ENCODE measurements at places on chromosomes 6 and 20.

GRCh38 chr6:106339334-106340029, 13.9 kb upstream of the ATG5 start:
- peak; percentile 36 for DNase-seq

- DNase-seq: no peak
These were observed 176.7 kb upstream of the COL21A1 start for GRCh38 chr6:56424064-56424463.

DNA sequence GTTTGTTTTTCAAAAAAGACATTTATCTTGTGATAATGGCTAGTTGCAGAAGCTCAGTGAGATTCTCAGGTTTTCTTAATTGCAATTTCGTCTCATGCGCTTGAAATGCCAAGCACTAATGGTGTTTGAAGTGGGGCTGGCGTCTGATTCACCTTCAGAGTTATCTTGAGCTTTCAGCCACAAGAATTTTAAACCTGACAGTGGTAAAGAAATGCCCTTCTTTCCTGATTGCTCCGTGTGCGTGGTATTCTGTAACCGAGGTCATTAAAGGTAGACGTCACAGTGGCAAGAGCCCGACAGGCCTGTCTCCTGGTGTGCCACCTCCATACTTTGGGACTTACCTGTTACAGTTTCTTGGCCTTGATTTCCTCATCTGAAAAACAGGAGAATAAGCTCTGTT, 126.5 kb upstream of the QKI start:
- no peak for DNase-seq

- peak; percentile 2 for DNase-seq
These were observed 1.1 kb downstream of the TCP1 start for GRCh38 chr6:159788276-159788675.

DNA sequence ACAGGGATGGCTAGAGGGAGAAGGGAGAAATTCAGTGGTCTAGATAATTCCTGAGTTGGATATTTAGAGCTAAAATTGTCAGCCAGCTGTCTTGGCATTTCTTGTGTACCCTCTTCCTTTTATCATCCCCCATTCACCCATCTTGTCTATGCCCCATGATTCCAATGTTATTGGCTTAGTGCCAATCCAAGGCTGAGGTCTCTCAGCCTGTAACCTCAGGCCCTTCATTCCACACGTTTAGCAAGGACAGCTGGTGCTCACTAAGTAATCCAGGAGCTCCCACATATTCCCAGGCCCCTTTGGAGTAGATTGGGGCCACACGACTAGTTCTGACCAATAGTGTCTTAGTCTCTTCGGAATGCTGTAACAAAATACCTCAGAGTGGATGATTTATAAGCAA, 112.4 kb upstream of the ATXN1 start:
- DNase-seq: no peak

Measured in effector memory CD8-positive, alpha-beta T cell (primary cell).